Panc1 (cell line): ENCODE measurements at places on chromosomes 7 and 10. TPM values are rescaled to one million over a fixed set of nuclear protein-coding genes. Genes with fewer than 3 reads are reported as not detected.

Gene LRMDA
- 1.2 TPM for total RNA-seq

Gene BTBD16
- total RNA-seq, result 0.82 TPM

Gene CCL24
- total RNA-seq, result not detected

GRCh38 chr7:31175672-31176071, 123.6 kb downstream of the ADCYAP1R1 start:
- H3K27ac ChIP-seq, result no peak overlapping the region
- peaks cover 4% of the 10 kb centered on the region for H3K27me3 ChIP-seq
- no peaks in the 10 kb centered on the region for H3K4me1 ChIP-seq
- H3K36me3 ChIP-seq, result no peaks in the 10 kb centered on the region

GRCh38 chr7:25831831-25832411, 320.1 kb upstream of the NFE2L3 start:
- H3K4me1 ChIP-seq, result 0 out of 2 replicates have a peak, but pooled peaks cover 4% of the 10 kb centered on the region
- no peak for DNase-seq
- no peak overlapping the region for H3K4me3 ChIP-seq
- no peak overlapping the region for H3K27ac ChIP-seq
- no peaks in the 10 kb centered on the region for H3K36me3 ChIP-seq
